ENCODE measurements at places on chromosomes 7 and 10.

- no peak for DNase-seq
Observed at GRCh38 chr7:73899731-73900142, 38.8 kb downstream of the TMEM270 start.

- no peak for DNase-seq
Observed at GRCh38 chr10:34018784-34019183, 684.3 kb upstream of the NRP1 start.

DNA sequence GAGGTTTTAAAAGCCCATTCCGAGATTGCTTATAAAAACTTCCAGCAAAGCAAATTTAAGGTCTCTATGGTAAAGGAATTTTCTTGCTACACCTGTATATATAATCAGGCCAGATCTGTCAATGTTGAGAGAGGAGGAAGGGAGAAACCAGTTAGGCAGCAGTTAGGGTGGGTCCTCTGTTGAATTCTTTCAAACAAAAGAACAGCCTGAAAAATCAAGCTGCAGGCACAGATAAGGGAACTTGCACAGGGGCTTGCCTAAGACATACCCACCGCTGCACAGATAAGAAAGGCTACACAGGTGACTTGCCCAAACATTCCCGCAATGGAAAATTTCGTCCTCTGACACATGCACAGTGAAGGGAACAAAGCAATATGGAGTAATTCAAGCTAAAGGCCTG, 59.8 kb upstream of the IMMP2L start:
- no peak for DNase-seq

- DNase-seq, result peak; percentile 53
Observed at GRCh38 chr7:105934572-105935185, 28.4 kb upstream of the CDHR3 start.

DNA sequence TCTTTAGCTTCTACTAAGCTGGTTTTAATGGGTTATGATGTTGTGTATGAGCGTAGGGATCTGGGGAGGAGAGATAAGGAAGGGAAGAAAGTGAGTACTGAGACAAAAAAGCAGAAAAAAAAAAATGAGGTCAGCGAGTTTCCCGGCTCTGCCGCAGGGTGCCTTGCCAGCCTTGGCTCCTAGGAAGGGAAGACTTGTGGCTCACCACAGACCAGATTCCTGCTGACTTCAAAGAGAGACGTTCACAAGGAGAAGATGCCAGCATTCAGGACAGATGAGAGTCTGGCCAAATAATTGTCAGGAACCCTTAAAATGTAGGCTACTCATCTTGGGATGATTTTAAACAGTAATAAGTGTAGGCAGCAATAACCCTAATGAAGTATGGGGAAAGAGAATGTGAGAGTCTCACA, 11.4 kb upstream of the FAS start:
- no peak for DNase-seq

GRCh38 chr10:52284416-52285013, 29.6 kb upstream of the DKK1 start:
- DNase-seq, result no peak

DNA sequence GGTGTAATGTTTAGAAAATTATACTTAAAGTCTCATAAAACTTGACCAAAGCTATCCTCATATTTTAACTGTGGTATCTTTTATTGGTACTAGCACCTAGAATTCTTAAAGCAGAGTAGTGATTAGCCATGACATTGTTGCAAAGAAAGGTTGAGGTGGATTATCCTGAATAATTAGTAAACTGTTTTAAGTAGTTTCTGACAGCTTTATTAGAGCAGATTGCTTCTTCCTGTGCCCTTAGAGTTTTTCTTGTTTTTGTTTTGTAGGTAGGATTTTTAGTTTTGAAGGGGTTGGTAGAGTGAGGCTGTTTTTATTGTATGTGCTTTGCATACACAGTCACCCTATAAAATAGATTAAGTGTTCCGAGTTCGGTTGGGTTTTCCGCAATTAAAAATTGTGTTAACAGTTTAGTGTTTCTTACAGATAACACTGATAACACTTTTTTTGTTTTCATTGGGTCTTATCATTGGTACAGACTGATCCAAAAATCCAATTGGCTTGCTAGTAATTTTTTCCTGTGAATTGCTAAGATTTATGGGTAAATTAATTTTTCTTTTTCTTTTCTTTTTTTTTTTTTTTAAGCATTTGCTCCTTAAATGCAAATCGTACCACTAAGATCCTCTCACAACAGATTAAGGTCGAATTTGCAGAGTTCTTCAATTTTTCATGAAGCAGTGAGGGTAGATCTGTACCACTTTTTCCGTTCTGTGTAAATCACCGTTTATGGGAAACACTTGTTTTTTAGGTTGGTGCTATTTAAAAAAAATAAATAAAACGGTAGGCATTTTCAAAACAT, 2.1 kb upstream of the PBLD start:
- no peak for DNase-seq

GRCh38 chr7:87225696-87226095, 6.2 kb upstream of the TMEM243 start:
- no peak for DNase-seq

DNA sequence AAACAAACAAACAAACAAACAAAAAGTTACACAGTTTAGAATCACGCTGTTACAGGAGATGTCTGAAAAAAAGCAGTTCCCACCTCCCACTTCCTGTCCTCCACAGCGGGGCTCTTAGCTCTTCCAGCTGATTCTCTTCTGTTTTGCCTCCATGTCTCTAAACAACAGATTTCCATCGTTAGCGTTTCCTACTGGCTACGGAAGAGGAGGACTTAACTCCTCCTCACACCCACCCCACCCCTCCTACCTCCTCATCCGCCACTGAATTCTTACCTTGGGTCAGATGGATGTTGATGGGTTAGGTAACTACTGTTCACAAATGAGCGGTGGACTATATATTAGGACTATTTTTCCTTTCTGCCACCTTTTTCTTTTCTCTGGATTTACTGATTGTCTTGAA, 36.8 kb upstream of the NUB1 start:
- DNase-seq, result peak; percentile 32

DNA sequence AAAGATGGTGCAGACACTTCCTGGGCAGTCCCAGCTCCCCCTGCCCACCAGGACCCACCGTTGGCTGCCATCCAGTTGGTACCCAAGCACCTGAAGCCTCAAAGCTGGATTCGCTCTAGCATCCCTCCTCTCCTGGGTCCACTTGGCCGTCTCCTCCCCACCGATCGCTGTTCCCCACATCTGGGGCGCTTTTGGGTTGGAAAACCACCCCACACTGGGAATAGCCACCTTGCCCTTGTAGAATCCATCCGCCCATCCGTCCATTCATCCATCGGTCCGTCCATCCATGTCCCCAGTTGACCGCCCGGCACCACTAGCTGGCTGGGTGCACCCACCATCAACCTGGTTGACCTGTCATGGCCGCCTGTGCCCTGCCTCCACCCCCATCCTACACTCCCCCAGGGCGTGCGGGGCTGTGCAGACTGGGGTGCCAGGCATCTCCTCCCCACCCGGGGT, 14.5 kb upstream of the LIMK1 start:
- no peak for DNase-seq

- no peak for DNase-seq
Observed at GRCh38 chr7:151291206-151291605, 42.7 kb upstream of the SMARCD3 start.

- no peak for DNase-seq
Observed at GRCh38 chr10:32197423-32197822, 141.2 kb upstream of the KIF5B start.

DNA sequence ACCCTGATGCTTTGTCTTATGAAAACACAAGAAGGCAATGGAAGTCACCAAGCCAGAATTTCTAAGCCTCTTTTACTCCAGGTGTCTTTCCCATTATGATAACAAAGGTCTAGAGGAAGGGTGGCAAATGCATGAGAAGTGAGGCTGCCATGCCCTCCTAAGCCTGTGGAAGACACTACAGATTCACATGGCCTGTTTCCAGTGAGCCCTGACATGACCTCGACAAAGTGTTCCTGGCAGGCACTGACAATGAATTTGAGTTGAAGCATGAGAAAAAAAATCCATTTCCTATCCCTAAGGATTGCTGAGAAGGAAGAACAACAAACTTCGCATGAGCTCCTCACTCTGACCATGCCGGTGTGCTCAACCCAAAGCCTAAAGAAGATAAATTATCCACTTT, 268.0 kb downstream of the HTR7 start:
- DNase-seq, result no peak

DNA sequence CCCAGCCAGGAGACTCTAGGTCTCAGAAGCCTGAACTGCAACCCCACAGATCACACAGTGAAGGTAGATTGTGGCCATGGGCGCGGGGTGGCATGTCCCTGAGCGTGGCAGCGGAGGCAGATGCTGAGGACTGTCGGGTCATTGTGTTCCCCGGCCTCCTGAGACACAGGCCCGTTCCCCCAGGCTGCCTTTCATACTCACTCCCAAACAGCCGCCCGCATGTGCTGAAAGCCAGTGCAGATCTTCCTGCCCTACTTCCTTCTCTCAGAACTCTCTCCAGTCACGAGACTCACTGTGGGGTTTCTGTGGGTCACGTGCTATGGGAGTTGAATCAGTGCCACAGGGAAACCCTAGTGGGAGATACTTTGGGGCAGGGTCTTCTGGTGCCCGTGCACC, 48.0 kb downstream of the ZNF467 start:
- no peak for DNase-seq

GRCh38 chr7:68857571-68857970, 740.7 kb upstream of the AUTS2 start:
- DNase-seq, result no peak

GRCh38 chr7:158733775-158734494, 29.3 kb upstream of the NCAPG2 start:
- peak; percentile 13 for DNase-seq

- DNase-seq, result no peak
Observed at GRCh38 chr10:72094574-72094973, 6.2 kb upstream of the SPOCK2 start.

GRCh38 chr10:72186258-72186981, 29.4 kb upstream of the ANAPC16 start:
- DNase-seq, result no peak

DNA sequence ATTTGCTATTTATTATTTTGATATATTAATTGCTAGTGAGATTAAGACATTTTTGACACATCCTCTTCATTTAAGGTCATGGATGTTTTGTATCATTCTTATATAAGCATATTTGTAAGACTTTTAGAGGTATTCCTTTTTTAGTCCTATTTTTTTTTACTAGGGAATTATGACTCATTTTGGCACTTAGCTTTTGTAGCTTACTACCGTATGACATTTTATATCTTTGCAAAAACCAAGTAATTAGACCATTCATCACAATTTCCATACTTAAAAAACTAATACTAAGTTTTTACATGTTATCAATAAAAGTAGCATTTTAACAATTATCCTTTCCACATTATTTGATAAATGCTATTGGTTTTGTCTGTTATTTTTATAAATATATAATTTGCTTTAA, 41.6 kb downstream of the BMPR1A start:
- no peak for DNase-seq

- no peak for DNase-seq
Observed at GRCh38 chr10:3323865-3324498, 151.4 kb upstream of the PITRM1 start.

DNA sequence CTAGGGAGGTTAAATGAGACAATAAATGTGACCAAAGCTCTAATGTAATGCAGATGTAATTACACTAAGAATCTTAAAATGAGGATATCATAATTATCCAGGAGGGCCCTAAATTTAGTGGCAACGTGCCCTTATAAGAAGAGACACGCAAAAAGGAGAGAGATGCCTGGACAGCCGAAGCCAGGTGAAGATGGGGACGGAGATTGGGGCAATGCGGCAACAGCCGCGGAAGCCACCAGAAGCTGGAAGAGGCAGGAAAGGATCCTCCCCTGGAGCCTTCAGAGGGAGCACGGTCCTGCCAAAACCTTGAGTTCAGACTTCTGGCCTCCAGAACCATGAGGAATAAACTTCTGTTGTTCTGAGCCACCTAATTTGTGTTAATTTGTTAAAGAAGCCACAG, 25.3 kb upstream of the C10orf71 start:
- DNase-seq, result no peak

DNA sequence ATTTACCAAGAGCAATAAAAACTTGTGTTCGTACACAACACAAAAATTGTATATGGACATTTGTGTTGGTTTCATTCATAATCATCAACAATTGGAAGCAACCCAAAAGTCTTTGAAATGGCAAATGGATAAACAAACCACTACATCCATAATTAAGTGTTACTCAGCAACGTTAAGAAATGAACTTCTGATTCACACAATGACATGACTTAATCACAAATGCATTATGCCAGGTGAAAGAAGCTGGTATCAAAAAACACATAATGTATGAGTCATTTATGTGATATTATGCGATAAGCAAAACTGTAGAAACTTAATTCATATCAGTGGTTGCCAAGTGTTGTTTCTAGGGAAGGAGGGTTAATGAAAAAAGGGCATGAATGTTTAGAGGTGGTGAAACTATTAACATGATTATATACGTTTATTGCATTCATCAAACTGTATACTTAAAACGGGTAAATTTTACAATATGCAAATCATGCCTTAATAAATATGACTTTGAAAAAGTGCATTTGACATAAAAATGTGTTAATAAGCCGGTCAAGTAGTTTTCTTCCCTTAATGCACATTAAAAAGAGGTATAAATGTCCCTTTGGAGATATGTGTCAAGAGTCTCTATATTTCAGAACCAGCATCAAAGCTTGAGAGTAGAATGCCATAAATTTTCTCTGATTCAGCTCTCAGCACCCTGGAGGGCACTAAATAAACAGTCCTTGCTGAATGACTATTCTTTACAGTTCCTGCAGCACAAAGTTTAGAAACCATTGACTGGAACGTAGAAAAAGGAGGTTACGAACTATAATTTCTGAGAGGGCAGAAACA, 84.8 kb upstream of the GRM3 start:
- DNase-seq, result no peak

GRCh38 chr7:19621740-19622139, 87.1 kb downstream of the POLR1F start:
- no peak for DNase-seq

DNA sequence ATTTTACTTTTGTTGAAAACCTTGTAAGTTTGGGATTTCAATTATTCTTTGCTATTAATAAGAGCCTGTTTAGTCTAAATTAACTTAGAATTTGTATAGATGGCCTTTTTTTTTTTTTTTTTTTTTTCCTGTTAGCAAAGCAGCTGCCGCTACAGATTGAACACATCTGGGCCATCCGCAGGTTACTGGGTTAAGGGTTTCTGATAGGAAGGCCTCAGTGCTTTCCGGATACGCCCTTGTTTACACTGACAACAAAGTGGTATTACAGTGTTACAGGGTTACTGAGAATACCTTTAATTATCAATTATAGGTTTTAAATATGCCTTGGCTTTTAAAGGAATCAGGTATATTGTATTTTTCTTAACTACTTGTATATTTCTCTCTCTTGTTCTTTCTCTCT, 76.8 kb downstream of the PTN start:
- DNase-seq, result no peak

DNA sequence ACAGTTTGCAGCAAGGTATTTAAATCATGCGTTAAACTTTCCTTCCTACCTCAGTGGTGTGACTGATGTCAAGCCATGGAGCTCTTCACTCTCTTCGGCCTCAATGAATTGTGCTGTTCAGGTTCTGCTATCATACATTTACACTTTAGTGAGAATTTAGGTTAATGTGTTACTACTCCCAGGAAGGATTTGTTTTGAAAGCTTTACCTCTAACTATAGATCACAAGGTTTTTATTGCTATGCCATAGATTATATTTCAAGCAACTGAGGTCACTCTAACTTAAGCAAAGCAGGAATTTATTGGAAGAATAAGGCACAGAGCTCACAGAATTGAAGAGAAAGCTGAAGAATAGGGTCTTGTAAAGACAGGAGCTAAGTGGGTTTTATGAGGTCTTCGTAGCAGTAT, 11.0 kb upstream of the ADD3 start:
- DNase-seq, result no peak

- no peak for DNase-seq
Observed at GRCh38 chr10:113879691-113880090, 25.2 kb downstream of the NHLRC2 start.
